ENCODE measurements at places on chromosomes 1 and 21.

GRCh38 chr21:45318556-45319404 lies 31.1 kb upstream of the POFUT2 start:
- DNase-seq = no peak

GRCh38 chr1:48035371-48036141 lies 38.4 kb upstream of the TRABD2B start:
- DNase-seq = no peak

GRCh38 chr1:1542766-1543705 lies 2.6 kb upstream of the TMEM240 start:
- DNase-seq = no peak

- DNase-seq = no peak
Measured at GRCh38 chr1:15337656-15338402, 71.9 kb upstream of the EFHD2 start.

DNA sequence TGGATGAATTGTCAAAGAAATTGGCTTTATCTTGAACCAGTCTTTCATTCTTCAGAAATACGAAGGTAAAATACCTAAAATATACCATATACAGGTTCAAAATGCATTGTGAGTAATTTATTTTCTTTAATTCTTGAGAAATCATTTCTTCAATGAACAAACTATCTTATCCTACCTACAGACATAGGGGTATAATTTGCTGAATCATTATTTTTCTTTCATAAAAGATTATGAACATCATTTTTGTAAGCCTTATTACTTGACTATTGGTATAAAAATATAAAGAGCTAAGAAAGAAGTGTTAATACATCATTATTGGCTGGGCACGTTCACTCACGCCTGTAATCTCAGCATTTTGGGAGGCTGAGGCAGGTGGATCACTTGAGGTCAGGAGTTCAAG lies 167.7 kb downstream of the DNAH14 start:
- no peak for DNase-seq

- DNase-seq = no peak
Measured at GRCh38 chr1:119419109-119419508, 4.2 kb downstream of the HSD3B2 start.

GRCh38 chr21:37072274-37072987 lies 440 bp downstream of the PIGP start:
- no peak for DNase-seq

DNA sequence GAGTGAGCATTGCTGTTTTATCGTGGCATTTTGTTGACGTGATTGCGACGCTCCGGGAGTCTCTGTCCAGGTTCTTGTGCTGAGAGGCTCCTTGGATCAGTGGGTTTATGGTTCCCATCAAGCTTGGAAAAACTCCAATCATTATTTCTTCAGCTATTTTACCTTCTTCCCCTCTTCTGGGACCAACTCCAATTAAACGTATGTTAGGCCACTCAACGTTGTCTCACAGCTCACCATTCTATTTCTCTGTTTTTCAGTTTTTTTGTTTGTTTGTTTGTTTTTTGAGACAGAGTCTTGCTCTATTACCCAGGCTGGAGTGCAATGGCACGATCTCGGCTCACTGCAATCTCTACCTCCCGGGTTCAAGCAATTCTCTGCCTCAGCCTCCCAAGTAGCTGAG lies 8.0 kb downstream of the HES4 start:
- no peak for DNase-seq

DNA sequence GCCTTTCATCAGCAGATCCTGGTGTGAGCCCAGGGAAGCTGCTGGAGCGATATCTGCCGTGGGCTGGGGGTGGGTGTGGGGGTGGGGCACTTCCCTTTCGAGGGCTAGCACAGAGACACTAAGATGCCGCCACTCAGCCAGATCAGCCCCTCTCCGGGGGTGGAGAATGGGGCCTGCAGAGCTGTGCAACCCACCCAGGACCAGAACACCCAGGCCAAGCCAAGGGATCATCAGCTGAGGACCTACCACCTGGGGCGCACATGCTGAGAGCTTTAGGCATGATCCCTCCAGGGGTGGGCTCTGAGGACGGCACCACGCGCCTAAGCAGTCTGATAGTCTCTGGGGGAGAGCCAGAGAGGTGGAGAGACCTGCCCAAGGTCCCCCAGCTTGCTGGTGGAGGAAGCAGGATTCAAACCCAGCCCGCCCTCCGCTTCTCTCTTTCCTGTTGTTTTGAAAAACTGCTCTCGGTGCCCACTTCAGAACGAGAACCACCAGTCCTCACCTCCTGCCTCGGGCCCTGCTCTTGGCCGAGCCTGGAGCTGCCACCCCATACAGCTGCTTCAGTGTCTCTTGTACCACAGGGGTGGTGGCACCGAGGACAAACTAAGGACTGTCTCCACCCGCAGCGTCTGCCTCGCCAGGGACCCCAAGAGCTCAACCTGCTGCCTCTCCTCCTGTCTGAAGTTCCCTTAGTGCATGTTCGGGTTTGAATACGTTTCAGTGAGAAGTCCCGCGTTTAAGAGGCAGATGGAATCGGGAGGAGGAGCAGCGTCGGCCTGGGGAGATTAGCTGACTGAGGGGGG lies 39.7 kb upstream of the RUNX3 start:
- no peak for DNase-seq

Data from esophagus squamous epithelium (tissue), 5 donors.